ENCODE measurements at places on chromosomes 16 and 17.

GRCh38 chr16:55938126-55938525 is 63.0 kb upstream of the CES5A start:
- no peaks in the 10 kb centered on the region for H3K36me3 ChIP-seq
- H3K27me3 ChIP-seq, result peaks cover 3% of the 10 kb centered on the region
- H3K27ac ChIP-seq, result no peak overlapping the region
- no peak for DNase-seq
- no peak overlapping the region for H3K4me3 ChIP-seq

GRCh38 chr16:26016989-26017388 is 325.2 kb downstream of the HS3ST4 start:
- H3K27ac ChIP-seq, result no peak overlapping the region
- no peak overlapping the region for H3K4me3 ChIP-seq
- H3K27me3 ChIP-seq, result no peaks in the 10 kb centered on the region
- no peak for DNase-seq
- no peaks in the 10 kb centered on the region for H3K36me3 ChIP-seq
- no peaks in the 10 kb centered on the region for H3K4me1 ChIP-seq

- no peak overlapping the region for H3K4me3 ChIP-seq
- no peak for DNase-seq
- no peak overlapping the region for H3K27ac ChIP-seq
- H3K36me3 ChIP-seq, result no peaks in the 10 kb centered on the region
Observed at GRCh38 chr17:69874175-69874670, 200.8 kb upstream of the KCNJ16 start.

GRCh38 chr17:13698832-13699231 is 97.1 kb upstream of the HS3ST3A1 start:
- no peak overlapping the region for H3K4me3 ChIP-seq
- H3K27ac ChIP-seq, result no peak overlapping the region
- no peaks in the 10 kb centered on the region for H3K4me1 ChIP-seq
- H3K36me3 ChIP-seq, result no peaks in the 10 kb centered on the region
- H3K27me3 ChIP-seq, result no peaks in the 10 kb centered on the region
- DNase-seq, result no peak

GRCh38 chr17:19986941-19987861 is 9.6 kb upstream of the AKAP10 start:
- DNase-seq, result no peak
- no peak overlapping the region for H3K4me3 ChIP-seq
- peaks cover 2% of the 10 kb centered on the region for H3K27me3 ChIP-seq
- no peaks in the 10 kb centered on the region for H3K4me1 ChIP-seq
- no peak overlapping the region for H3K27ac ChIP-seq

- no peak for DNase-seq
- H3K36me3 ChIP-seq, result no peaks in the 10 kb centered on the region
- H3K4me3 ChIP-seq, result no peak overlapping the region
- H3K4me1 ChIP-seq, result no peaks in the 10 kb centered on the region
- no peaks in the 10 kb centered on the region for H3K27me3 ChIP-seq
Observed at GRCh38 chr16:25041471-25041870, 26.3 kb upstream of the ARHGAP17 start.

- peak; percentile 49 for DNase-seq
- peaks cover 16% of the 10 kb centered on the region for H3K4me1 ChIP-seq
Observed at GRCh38 chr16:84735849-84736586, 36.2 kb downstream of the USP10 start.

- no peak overlapping the region for H3K4me3 ChIP-seq
- H3K36me3 ChIP-seq, result no peaks in the 10 kb centered on the region
- no peaks in the 10 kb centered on the region for H3K27me3 ChIP-seq
- H3K27ac ChIP-seq, result no peak overlapping the region
- no peak for DNase-seq
Observed at GRCh38 chr17:30545024-30545423, 67.8 kb downstream of the GOSR1 start.

DNA sequence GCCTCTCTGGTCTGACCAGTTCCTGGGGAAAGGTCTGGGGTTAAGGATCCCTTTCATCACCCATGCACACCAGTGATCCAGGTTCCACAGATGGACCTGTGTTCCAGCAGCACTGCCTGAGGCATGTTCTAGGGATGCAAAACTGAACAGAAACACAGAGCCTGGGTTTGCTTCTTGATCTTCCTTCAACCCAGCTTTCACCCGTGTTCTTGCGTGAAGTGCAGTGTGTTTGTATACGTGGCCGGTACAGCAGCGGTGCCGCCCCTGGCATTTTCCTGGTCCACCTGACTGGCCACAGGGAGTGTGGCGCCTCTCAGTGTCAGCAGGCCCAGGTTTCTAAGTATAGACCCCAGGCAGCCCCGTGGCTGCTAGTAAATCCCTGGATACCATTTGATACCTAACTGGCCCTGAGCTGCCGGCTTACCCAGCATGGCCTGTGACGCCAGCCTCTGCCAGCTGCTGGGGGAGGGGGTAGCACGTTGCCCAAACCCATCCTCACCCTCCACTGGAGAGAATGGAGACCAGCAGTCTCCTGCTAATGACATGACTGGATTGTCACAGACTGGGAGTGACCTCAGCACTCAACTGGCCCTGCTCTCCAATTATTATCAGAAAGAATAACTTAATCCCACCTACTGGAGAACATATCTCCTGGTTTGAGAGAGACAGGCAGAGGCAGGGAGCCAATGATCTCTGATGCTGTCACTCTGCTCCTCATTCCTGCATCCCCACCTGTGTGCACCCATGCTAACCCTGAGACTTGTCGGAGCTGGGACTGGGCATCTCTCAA is 59.2 kb upstream of the LGALS9 start:
- no peak for DNase-seq
- no peaks in the 10 kb centered on the region for H3K4me1 ChIP-seq
- no peaks in the 10 kb centered on the region for H3K36me3 ChIP-seq
- H3K4me3 ChIP-seq, result no peak overlapping the region

DNA sequence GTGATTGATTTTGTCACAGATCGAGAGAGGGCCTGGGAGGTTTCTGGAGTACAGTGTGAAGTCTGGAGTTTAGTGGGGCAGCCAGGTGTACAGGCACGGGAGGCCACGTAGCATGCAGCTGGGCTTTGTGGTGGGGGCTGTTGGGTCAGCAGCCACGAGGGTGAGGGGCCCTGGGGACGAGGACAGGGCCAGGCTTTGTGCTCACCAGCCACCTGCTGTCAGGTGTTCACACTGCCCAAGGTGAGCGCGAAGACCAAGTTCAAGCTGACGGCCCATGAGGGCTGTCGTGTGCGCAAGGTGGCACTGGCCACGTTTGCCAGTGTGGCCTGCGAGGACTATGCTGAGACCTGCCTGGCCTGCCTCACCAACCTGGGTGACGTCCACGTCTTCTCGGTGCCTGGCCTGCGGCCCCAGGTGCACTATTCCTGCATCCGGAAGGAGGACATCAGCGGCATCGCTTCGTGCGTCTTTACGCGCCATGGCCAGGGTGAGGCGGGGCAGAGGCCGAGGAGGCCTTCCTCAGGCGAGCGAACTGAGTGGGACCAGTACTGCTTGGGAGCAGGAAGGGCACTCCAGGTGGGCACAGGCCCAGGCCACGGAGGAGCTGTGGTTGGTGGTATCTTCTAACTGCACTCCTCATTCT is 15.9 kb downstream of the LLGL1 start:
- no peak overlapping the region for H3K27ac ChIP-seq
- H3K4me3 ChIP-seq, result no peak overlapping the region
- no peaks in the 10 kb centered on the region for H3K27me3 ChIP-seq

DNA sequence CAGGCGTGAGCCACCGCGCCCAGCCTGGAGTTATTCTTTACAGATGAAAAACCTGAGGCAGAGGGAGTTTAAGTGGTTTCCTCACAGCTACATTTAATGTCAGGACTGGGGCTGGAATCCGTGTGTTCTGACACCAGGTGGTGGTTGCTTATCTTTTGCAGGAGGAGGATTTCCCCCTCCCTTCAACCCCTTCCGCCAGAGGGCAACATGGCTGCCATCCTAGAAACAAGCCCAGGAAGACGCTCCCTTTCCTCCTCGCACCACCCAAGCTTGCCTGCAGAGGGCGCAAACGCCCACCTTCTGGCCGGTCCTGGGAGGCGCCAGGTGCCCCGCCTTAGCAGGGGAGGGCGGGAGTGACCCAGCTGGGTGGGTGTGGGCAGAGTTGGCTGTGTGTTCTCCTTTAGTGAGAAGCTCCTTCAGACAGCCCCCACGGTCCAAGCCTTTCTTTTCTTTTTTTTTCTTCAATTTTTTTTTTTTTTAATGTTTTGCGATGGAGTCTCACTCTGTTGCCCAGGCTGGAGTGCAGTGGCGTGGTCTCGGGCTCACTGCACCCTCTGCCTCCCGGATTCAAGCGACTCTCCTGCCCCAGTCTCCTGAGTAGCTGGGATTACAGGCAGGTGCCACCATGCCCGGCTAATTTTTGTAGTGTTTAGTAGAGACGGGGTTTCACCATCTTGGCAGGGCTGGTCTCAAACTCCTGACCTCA is 9.9 kb upstream of the RAP1GAP2 start:
- H3K36me3 ChIP-seq, result no peaks in the 10 kb centered on the region
- no peaks in the 10 kb centered on the region for H3K27me3 ChIP-seq

DNA sequence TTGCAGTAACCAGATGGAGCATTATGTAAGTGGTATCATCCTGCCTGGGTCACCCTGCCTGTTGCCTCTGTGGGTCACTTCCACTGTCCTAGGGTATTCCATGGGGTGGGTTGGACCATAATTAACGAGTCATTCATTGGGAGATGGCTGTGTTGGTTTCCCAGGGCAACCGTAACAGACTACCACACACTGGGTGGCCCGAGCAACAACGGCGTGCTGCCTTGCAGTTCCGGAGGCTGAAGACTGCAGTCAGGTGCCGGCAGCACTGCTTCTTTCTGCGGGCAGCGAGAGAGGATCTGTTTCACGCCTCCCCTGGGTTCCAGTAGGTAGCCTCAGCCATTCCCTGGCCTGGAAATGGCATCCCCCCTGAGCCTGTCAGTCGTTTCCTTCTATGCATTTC is 28.9 kb upstream of the CMIP start:
- no peak overlapping the region for H3K4me3 ChIP-seq
- H3K27ac ChIP-seq, result no peak overlapping the region
- no peaks in the 10 kb centered on the region for H3K36me3 ChIP-seq
- DNase-seq, result no peak
